ENCODE measurements at places on chromosomes 1 and 21.
A peak's percentile ranks its signal among the peaks of the same experiment; 100 is the strongest.

DNA sequence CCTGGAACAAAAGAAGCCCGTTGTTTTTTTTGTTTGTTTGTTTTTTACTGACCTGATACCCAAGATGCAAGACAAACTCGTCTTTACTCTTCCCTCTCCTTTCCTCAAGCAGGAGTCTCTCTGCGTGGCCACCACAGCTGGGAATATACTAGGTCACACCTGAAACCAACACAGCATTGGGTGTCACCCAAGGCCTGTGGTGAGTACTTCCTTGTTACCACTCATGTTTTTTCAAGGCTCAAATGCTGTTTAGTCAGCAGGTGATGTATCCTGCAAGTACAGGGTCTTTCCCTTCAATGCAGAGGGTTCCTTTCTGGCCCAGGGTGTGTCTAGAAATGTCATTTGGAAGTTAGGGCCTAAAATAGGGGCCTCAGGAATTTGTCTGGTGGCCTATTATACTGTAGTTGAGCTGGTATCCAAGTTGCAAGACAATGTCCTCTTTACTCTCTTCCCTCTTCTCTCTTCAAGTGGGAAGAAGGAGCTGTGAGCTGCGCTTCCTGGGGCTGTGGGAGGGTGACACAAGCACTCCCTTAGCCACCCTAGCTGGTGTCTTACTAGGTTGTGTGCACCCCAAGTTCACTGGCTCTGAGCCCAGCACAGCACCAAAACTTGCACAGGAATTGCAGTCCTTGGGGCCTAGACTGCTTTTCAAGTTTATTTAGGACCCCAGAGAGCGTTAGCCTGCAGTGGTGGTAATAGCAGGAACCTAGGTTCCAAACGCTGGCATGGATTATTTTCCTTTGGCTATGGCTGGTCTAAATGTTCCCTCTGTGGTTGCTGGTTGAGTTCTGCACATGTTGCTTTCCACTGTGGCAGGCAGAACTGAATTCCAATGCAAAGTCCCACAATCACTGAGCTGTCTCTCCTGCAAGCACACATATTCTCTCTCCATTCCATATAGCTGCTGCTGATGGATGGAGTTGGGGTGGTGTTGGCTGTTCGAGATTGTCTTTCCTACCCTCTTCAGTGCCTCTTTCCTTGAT lies 91.4 kb upstream of the LYPLAL1 start:
- DNase-seq: no peak

DNA sequence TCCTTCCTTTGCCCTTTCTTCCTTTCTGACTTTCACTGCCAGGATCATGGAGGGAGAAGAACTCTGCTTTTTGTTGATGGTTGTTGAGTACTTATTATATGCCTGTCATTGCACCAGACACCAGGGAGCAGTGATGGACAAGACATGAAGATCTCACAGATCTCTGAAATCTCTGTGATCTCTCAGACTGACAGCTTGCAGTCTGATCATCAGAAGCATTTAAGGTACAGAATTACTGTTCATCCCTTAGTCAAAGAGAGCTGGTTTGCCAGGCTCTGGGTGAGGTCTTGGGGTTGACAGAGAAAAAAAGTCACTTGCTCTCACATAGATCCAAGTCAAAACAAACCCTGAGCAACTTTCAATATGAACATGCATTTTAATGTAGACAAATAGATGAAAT lies 299.5 kb upstream of the FMN2 start:
- DNase-seq: no peak

GRCh38 chr1:183023146-183023600 lies at the start of gene LAMC1:
LAMC1 (plus strand) TSS chr1:183023420; CDS start chr1:183023717, 297 bp downstream.
- DNase-seq: peak; percentile 93

GRCh38 chr1:41673806-41674205 lies 189.3 kb upstream of the EDN2 start:
- DNase-seq: peak; percentile 40

DNA sequence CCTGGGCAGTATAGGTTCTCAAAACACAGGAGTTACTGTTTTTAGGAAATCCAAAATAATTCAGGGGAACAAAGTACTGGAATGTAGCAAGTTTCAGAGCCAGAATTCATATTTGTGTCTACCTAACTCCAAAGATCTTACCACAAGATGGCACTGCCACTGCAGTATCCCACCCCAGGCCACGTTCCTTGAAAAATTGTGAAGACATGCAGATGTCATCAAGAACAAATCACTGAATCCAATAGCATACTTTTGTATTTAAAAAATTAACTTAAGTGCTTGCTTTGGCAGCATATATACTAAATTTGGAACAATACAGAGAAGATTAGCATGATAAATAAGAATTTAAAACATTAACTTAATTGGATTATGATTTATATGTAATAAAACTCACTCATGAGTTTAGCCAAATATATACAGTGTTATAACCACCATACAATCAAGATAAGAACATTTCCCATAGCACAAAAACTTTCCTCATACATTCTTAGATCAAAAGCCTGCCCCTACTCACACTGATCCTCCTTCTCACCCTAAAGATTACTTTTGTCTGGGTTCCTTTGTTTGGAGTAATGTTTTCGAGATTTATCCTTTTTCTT lies 209.9 kb downstream of the FAF1 start:
- peak; percentile 43 for DNase-seq

DNA sequence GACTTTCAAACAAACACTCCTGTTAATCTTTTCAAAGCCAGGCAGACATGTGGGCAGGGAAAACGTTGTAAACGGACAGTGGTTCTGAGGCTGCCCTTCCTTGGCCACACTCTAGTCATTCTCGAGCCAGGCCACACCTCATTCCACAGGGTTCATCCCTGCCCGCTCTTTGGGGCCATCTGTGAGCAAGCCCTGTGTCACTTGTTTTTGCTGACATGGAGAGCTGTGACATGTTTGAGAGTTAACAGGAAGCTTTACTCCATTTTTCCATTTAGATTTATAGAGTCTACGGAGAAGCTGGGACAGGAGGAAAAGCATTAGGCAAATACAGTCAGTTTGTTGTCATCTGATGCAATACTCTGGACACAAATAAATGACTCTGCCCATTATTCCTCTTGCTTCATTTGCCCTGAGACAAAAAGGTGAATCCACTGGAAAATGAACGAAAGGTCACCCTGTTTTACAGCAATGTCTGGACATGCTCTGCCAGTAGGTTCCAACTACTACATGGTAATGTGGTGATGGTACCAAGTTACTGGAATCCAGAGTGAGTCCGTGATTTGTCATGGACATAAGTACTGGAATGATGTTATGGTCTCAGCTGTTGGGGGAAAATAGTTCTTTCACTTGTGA lies 126.9 kb downstream of the CLIC6 start:
- DNase-seq: peak; percentile 70

- DNase-seq: peak; percentile 52
Measured at GRCh38 chr1:175742790-175743459, 470 bp downstream of the TNR start.

DNA sequence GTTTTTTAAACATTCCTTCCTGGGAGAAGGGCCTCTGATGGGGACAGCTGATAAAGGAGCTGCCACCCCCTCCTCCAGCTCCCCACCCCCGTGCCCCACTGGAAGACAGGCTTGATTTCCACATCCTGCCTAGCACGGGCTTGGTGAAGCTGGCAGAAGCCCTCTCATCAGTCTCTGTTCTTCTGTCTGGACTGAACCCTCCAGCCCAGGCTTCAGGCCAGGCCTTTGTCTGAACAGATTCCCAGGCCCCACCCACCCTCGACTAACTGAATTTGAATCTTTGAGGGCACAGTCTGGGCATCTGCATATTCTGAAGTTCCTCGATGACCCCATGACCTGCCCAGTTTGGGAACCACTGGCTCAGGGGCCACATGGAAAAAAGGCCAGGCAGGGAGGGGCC lies 75.3 kb downstream of the CD58 start:
- DNase-seq: peak; percentile 35

GRCh38 chr1:20151906-20152598 lies 12.9 kb downstream of the PLA2G2F start:
- DNase-seq: peak; percentile 76

GRCh38 chr21:14863745-14864210 lies 201.0 kb downstream of the NRIP1 start:
- DNase-seq: peak; percentile 26

GRCh38 chr1:155324717-155325602 lies 4.3 kb downstream of the RUSC1 start:
- peak; percentile 58 for DNase-seq

DNA sequence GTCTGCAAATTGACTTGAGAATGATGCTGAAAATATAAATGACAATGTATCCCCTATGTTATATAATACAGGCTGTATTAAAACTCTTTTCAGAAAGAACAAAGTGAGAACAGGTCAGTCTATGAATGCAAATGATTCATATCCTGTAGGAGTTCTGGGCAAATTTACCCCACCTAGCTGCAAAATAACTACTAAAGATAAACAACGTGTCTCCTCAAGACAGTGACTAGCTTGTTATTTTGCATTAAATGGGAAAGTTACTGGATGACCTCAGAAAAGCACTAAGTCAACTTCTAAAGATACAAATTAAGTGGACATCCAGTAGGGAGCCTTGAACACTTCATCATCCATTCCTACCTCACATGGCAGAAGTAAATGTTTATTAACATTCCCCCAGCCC lies 11.1 kb downstream of the RNF19B start:
- peak; percentile 40 for DNase-seq

DNA sequence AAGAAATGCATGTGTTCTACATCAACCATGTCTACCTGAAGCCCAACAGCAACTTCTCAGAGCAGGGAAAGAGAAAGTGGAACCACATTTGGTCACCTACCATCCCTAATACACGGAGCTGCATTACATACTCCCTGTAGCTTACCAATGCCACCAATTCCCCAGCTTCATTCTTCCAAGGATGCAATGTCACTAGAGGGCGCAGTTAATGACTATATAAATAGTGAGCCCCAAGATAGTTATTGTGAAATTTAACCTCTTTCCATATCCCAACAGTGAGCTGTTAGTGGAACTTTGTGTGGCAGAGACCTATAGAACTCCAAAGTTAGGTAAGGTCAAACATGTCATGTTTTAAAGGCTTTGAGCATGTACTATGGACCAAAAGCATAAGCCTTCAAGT lies 618.3 kb downstream of the SMYD3 start:
- peak; percentile 29 for DNase-seq

GRCh38 chr1:147760481-147761260 lies at the start of gene GJA5:
GJA5 (minus strand) TSS chr1:147760602; CDS start chr1:147759238, 1,364 bp downstream.
- peak; percentile 19 for DNase-seq

GRCh38 chr1:63731117-63732043 lies 42.4 kb upstream of the ROR1 start:
- peak; percentile 97 for DNase-seq

GRCh38 chr1:6731905-6732304 lies 30.3 kb upstream of the DNAJC11 start:
- no peak for DNase-seq

DNA sequence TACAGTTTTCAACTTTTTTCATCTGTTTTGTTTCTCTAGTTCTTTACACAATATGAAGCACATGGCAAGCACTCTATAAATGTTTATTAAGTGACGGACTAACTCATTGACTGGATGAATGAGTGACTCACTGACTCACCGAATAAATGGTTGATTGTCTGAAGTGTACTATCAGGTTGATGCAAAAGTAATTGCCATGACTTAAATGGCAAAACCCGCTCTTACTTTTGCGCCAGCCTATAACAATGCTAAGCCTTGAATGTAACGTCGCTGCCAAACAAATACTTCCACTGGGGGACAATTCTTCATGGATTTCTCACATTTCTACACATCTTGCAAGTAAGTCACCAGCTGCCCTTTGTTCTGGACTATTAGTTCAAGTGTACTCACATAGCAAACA lies 109.0 kb upstream of the KCTD3 start:
- no peak for DNase-seq

- DNase-seq: peak; percentile 27
Measured at GRCh38 chr1:10431070-10431730, 967 bp downstream of the CENPS start.

DNA sequence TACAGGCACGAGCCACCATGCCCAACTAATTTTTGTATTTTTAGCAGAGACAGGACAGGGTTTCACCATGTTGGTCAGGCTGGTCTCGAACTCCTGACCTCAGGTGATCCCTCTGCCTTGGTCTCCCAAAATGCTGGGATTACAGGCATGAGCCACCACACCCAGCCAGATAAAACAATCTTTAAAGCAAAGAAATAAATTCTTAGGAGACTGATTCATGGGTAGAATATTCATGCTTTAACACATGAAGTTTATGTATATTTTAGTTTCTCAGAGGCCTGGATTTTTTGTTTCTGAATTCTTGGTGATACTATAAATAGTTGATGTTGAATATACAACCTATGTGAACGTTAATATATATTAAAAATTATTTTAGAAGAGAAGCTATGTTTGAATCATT lies 127.4 kb upstream of the KIAA1614 start:
- peak; percentile 70 for DNase-seq

GRCh38 chr1:2840036-2840809 lies 38.7 kb upstream of the TTC34 start:
- no peak for DNase-seq

DNA sequence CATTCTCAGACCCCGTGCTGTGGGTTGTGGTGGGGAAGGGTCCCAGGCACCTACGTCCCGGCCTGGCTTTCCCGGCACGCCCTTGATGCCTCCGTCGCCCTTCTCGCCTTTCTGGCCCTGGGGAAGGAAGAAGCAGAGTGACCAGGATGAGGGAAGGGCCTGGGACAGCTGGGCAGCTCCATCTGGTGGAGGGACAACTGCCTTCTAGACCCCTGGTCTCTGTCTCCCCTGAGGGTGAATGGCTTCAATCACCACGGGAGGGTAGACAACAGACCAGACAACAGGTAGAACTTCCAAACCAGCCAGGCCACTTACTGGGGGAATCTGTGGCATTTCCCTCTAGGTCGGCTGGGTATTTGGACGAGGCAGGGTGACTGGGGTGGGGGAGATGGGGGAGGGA lies 11.9 kb downstream of the COL16A1 start:
- DNase-seq: no peak

GRCh38 chr1:70627910-70628309 lies 216.8 kb downstream of the CTH start:
- DNase-seq: no peak

DNA sequence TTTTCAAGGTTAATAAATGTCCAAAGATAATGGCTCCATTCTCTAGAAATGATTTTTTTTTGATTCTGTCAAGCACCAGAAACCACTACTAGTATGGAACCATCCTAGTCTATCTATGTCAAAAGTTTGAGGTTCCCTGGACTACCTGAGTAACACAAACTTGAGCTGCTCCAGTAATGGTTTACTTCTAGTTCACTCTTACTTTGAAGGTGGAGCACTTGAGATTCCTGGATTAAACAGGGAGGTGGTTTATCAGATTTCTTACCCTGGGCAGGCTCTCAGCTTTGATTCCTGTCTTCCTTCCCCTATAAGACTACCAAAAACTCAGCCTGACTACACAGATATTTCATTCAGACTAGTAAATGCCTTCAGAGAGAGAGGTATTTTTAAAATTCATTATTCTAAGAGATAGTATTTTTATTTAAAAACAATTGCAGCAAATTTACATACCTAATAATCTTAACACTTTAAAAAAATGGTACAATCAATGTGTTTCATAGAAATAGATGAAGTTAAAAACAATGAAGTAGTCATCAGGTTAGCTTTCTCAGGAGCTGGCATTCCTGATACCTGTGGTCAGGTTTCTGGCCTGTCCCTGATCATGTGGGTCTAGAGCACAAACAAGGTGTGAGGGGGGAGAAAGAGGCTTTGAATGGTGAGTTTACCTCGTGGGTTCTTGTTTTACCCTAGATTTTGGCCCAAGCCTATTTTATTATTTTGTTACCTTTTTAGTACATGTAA lies 23.4 kb downstream of the PHC2 start:
- DNase-seq: no peak

- DNase-seq: no peak
Measured at GRCh38 chr21:18940791-18941190, 537.2 kb upstream of the TMPRSS15 start.

GRCh38 chr1:145747398-145748247 lies 28.3 kb downstream of the CD160 start:
- no peak for DNase-seq

Data from fibroblast of skin of back (primary cell).